ENCODE measurements at places on chromosomes 3 and 15.

DNA sequence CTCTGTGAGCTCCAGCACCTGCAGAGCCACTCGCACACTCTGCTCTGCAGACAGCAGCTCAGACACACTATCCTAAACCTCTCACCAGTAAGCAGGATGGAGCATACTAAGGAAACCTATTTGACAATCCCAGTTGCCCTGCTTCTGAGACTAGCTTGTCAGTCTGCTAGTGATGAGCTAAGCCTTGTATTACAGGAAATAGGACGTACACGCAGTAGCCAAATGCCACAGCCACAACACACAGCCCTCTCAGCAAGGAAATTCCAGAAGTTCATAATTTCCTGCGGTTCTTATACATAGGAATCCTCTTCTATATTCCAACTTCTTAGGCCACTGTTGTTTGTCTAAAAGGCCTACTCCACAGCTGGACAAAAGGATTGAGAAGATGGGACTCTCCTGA is 74.5 kb downstream of the MYLK start:
- no peak for DNase-seq

DNA sequence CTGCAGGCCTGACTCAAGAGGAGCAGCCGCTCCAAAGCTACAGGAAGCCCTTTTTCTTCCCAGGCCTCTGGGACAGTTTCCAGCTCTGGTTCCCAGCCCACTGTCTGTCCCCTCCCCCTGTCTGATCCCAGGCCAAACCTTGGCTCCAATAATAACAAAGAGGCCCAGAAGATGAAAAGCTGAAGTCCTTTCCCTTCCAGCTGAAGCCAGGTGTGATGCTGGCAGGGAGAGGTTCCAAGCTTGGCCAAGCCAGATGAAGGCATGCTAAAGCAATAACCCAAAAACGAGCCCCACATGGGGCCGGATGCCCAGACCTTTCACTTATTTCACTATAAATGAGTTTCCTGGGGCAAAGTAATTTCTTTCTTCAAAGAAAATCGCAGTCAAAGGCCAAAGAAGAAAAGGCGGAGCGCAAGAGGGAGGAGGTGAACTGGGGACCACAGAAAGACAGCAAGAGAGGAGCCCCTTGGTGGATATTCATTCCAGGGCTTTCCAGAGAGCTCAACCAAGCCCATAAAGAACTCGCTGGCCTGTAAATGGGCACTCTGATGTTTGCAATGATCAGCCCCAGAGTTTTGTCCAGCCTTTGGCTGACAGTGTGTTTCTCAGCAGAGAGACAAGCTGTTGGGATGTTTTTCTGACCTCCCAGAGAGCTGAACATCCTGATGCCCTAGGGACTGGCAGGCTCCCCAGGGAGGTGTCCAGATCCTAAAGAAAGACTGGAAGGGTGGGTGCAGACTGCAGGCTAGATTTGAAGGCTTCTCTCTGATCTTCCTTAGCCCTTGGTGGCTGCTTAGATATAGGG is 157.6 kb downstream of the UACA start:
- no peak for DNase-seq

GRCh38 chr3:139897759-139898158 is 37.2 kb upstream of the CLSTN2 start:
- no peak for DNase-seq

DNA sequence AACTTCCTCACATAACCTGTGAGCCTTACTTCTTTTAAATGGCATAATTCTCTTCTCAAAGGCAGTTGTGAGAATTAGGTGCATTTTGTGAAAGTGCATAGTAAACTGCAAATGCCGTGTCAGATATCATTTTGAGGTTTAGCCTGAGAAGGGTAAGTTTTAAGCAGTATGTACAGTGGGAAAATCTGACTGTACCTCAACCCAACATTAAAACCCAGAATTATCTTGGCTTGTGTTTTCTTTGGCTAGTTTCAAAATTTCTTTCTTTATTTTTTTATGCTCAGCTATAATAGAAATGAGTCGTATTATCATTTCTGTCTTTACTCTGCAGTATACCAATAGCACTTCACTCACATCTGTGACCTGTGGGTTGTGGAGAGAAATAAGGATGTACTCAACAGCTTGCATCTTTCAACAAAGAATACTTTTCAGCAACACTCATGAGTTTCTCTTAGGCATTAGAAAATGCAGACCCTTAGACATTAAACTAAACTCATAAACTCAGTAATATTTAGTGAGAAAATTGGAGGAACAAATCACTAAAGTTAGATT is 65.7 kb downstream of the RASA2 start:
- no peak for DNase-seq

- DNase-seq, result no peak
Measured at GRCh38 chr3:171351676-171352075, 108.5 kb downstream of the TNIK start.

- DNase-seq, result no peak
Measured at GRCh38 chr3:2390926-2391532, 292.4 kb downstream of the CNTN4 start.

All from activated effector memory CD4-positive, alpha-beta T cell treated with Interleukin-2 at 50 U/mL for 16 hours (primary cell).